CD4-positive, alpha-beta T cell treated with Interleukin-21 for 1 hour (primary cell): ENCODE measurements at places on chromosomes 4 and X.
A peak's percentile ranks its signal among the peaks of the same experiment; 100 is the strongest.

DNA sequence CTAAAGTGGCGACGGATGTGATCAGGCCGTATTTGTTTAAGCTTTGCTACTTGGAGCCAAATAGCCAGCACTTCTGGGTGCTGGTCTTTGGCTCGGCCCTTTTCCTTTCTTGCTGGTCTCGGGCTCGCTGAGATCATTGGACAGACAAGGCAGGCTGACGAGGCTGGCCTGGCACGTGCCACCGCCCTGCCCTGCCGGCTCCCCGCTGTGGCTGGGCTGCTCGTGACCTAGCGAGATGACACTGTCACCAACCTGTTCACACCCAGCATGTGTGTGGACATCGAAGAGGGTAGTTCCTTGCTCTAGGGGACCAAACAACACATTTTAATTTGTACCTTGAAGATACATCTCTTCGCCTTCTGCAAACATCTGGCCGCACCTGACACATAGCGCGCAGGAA, 98.0 kb downstream of the ABLIM2 start:
- no peak for DNase-seq

DNA sequence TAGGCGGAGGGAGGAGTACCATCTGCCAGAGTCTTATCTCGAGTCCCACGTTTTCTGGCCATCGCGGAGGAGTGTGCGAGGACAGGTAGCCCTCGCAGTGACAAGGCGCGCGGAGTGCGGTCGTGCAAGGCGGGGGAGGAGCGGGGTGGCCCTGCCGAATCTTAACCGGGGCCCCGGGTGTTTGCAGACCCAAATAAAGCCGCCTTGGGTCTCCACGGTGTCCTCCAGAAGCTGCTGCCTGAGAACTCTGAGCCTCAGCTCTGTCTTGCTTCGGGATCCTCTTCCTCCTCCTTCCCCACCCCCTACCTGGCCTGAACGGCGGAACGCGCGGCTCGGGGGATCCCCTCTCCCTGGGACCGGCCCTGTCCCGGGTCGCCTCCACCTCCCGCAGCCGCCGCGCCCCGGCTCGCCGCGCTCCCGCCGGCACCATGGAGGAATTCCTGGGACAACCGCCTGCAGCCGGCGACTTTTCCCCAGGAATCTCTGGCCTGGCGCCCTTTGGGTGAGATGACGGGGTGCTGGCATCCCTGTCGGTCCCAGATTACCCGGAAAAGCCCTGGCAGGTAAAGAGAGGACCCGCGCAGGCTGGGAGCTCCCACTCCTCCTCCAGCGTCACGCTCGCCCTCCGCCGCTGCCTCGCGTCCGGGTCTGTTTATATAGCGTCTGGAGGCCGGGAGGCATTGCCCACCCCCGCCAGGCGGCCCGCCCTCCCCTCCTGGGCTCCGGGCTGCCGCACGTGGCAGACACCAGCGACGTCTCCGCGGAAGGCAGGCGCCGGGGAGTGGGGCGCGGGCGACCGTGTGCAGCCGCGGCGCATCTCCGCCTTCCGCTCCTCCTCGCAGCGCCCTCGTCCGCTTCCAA, at the start of gene GALNTL6:
GALNTL6 (plus strand) TSS at position 740 of the 861 bp plus-strand sequence.
- no peak for DNase-seq

DNA sequence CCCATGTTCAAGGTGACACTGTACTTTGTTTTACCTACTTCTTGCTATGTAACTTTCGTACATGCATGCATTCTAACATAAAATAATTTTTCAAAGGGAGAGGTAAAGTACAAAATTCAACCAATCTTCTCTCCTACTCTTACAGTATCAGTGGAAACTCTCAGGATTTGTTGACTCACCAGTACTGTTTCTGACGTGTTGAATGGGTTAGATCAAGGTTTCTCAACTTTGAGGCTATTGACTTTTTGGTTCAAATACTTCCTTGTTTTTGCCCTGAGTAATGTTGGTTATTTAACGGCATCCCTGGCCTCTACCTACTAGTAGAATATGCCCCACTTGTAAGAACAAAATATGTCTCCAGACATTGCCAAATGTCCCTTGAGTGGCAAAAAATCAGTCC, 94.6 kb upstream of the SMAD1 start:
- no peak for DNase-seq

DNA sequence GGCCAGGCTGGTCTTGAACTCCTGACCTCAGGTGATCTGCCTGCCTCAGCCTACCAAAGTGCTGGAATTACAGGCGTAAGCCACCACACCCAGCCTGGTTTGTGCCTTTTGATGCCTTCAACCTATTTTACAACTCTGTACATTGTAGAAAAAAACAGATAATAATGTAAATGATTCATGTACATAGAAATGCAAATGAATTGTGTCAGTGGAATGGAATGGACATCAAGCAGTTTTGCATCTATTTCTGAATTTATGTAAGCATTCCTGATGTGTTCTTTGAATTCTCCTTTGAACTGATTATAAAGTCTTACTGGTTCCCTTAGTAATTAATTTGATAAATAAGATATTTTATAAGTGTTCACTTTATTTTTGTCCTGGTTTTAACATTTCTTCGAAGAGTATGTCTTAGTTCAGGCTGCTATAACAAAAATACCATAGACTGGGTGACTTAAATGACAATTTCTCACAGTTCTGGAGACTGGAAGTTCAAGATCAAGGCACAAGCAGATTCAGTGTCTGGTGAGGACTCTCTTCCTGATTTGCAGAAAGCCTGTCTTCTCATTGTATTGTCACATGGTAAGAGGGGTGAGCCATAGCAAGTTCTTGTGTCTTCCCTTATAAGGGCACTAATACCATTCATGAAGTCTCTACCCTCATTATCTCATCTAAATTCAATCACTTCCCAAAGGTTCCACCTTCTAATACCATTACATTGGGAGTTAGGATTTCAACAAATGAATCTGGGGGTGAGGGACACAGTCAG, 162.2 kb upstream of the S100G start:
- no peak for DNase-seq

GRCh38 chr4:11216520-11216919, 212.2 kb downstream of the HS3ST1 start:
- DNase-seq, result no peak

DNA sequence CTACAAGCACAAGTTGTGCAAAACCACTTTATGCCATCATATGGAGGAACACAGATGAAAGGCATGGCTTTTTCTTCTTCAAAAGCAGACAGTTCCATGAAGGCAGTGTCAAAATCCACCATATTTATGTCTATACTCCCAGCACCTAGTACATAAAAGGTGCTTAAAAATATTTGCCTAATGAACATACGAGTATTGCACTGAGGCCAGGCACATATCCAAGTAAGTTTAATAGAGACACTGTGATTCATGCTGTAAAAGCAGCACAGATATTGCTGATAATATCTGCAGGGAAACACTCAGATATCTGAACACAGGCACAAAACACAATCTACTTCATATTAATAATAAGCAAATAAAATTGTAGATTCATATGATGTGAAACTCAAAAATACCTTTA, 48.1 kb upstream of the CXCL8 start:
- DNase-seq, result no peak

DNA sequence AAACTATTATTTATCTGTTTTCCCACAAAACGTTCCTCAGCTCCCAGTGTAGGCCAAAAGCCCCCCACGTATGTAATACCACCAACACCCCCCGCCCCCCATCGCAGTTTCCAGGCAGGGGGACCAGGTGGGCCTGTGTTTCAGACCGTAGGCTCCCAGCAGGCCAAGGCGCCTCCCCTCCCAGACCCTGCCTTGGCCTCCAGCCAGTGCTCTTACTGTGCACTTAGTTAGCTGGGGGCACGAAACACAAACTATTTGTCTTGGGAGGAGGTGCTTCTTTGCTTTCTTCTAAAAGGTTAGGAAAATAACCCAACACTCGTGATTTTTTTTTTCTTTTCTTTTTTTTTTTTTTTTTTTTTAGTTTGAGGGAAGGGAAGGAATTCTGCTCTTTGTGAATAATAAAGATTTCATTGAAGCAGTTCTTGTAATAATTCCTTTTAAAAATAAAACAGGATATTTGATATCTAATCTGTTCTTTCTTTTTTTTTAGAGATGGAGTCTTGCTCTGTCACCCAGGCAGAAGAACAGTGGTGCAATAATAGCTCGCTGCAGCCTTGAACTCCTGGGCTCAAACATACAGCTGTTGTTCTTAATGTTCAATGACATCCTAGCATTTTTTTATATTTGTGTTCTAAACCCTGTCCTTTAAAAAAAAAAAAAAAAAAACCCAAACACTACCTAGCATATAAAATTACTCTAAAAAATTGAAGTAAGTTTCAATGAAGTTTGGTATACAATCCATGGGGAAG, 83.0 kb upstream of the CLDN34 start:
- DNase-seq, result no peak

DNA sequence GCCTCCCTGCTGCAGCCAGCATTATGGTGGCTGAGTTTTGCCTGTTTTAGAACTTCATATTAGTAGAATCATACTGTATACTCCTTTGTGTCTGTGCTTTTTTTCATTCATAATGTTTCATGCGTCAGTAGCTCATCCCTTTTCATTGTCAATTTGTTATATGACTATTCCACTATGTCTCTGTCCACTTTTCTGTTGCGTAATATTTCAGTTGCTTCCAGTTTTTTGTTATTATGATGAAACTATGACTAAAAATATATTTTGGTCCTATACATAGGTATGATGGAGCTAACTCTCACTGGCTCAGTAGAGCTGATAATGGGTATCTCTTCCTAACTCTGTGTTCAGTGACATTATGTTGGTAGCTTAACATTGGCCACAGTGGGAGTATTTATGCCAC, 48.3 kb downstream of the DMP1 start:
- DNase-seq, result no peak

- no peak for DNase-seq
These were observed 127.3 kb downstream of the DCHS2 start for GRCh38 chr4:154364066-154364845.

DNA sequence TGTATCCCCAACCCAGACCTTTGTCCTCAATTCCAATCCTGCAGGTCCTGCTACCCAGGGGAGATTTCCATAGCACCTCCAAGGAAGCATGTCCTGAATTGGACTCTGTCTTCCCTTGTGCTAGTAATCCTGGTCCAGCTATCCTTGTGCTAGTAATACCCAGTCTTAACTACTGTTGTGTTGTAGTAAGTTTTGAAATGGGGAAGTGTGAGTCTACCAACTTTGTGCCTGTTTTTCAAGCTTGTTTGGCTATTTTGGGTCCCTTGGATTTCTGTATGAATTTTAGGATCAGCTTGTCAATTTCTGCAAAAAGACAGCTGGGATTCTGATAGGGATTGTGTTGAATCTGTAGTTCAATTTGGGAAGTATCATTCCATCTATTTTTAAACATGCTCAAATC, 51.4 kb downstream of the CD99L2 start:
- no peak for DNase-seq

GRCh38 chr4:53371843-53372521, 5.5 kb upstream of the FIP1L1 start:
- DNase-seq, result no peak

DNA sequence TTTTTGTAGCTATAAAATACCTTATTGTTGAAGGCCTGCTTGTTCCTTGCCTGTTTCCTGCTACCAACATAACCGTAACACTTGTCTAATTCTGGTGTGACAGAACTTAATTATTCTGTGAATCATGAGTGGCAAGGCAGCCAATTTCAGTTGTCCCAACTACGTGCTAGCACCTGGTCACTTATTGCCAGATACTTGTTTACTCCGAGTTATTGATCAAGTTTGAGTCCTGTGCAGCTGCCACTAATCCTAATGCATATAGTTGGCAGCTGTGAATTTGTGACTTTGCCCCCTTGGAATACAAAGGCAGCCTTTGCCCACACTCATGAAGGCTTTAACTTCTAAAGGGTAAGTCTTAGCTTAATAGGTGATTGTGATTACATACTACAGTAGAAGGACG, 7.8 kb upstream of the RNF128 start:
- no peak for DNase-seq

DNA sequence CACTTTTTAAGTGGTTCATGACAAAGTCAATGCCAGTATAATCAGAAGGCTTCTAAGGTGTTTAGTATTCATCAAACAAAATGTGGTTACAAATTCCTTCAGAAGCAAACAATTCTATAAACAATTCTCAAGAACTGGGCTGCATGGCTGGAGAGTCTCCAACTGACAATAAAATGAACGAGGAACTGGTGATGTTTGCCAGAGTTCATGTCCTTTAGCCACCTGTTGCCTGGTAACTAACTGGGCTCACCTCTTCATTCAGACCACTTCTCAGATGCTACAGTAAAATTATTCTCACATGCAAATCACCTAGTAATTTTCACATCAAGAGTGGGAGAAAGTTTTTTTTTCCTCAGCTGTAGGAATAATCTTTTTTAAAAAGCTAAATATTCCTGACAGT, 53.3 kb downstream of the CAMK2D start:
- no peak for DNase-seq

DNA sequence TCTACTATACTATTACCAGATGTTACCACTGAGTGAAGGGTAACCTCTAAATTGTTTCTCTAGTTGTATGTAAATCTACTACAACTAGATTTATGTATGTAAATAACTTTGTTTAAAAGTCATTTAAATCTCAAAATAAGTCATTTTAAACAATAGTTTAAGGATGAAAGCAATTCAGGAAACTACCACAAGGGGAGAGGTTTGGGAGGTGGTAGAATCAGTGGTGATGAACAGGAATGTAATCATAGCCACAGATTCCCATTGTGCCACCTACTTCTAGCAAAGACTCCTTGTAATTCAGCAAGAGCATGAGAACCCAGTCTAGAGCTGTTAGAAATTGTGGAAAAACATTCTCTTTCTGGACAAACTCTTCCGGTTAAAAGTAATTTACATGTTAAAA, 234.6 kb downstream of the SLC7A11 start:
- DNase-seq, result no peak

- DNase-seq, result no peak
These were observed 174.3 kb upstream of the TENM3 start for GRCh38 chr4:182068920-182069319.

DNA sequence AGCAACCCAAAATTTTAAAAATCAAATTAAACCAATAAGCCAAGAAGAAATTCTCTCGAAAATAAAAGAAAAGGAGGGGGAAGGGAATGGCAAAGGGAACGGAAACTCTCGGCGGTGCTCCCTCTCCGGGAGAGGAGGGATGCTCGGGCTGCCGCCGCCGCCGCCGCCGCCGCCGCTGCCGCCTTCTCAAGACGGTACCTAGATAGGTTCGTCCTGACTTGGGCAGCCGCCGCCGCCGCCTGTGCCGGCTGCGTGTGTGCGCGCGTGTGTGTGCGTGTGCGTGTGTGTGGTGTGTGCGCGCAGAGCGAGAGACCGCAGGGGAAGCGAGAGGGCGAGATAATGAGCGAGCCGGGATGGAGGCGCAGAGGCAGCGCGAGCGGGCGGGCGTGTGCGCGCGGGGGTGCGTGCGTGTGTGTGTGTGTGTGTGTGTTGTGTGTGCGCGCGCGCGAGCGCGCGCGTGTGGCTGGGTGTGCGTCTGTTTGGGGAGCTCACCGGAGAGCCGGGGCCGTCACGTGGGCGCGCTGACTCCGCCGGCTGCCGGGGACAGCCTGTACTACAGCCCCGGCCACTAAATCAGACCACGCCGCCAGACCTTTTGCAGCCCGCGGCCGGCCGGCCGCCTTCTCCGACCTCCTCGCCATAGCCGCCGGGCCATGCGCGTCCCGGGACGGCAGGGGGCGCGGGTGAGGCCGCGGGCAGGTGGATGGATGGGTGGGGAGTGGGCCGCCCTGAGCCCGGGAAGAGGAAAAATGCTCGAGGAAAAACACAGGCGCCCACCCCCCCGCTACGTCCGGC, 111.6 kb downstream of the DHX15 start:
- peak; percentile 71 for DNase-seq
